ENCODE measurements at places on chromosomes 5 and 9.
A peak's percentile ranks its signal among the peaks of the same experiment; 100 is the strongest.

DNA sequence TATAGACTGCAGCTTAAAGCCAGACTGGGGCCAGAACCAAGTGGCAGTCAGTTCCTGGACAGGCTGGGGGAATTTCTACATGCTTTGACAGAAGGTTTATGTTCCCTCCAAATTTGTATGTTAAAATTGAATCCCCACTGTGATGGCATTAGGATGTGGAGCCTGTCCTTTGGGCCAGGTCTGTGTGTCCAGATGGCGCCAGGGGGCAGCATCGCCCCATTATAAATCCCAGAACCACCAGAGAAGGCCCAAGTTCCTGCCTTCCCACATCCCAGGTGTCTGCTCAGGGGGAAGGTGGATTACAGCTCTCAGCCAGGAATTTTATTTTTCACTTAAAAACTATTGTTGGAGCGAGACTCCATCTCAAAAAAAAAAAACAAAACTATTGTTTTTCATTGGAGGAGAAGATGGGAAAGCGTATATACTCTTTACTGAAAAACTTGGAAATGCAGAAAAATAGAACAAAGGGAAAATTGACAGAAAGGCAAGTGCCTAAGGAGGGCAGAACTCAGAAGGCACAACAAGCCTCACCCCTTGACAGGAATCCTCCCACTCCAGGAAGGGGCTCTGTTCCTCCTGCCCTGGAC lies 5.0 kb downstream of the IL3 start:
- DNase-seq = no peak

- no peak for DNase-seq
Observed at GRCh38 chr9:70398145-70398556, 16.3 kb downstream of the KLF9 start.

- DNase-seq = no peak
Observed at GRCh38 chr5:41641621-41642020, 131.2 kb upstream of the PLCXD3 start.

- peak; percentile 62 for DNase-seq
Observed at GRCh38 chr5:143404416-143405062, 1.1 kb upstream of the NR3C1 start.

GRCh38 chr5:89241186-89241585 lies 358.2 kb upstream of the MEF2C start:
- no peak for DNase-seq

- DNase-seq = no peak
Observed at GRCh38 chr9:94971378-94972131, 245.1 kb downstream of the AOPEP start.

GRCh38 chr5:11496137-11496719 lies 408.0 kb downstream of the CTNND2 start:
- no peak for DNase-seq

DNA sequence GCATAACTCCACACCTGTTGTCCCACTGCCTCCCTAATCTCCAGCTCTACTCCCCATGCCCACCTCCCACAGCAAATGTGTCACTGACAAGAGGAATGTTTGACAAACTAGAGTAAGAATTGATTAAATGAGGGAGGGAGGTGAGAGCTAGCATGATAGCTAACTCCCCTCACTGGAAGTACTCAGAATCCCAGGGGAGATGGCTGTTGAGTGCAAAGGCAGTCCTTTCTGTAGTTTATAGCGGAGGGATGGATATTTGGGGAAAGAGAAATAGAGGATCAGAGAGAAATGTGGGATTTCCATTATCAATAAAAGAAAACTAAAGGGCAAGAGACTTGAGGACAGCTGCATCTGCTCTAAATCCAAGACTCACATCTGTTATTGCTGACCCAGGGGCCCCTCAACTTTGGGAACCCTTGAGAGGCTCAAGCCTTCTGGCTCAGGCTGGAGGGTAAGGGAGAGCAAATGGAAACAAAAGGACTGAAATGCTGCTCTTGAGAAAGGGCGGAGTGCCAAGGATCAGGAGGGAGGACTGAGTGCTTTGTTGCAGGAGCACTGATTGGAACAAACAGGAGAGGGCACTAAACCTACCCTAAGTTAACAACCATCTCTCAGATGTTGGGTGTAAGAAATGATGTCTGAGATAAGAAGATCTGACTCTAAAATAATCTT lies 372.1 kb downstream of the NTRK2 start:
- DNase-seq = no peak

DNA sequence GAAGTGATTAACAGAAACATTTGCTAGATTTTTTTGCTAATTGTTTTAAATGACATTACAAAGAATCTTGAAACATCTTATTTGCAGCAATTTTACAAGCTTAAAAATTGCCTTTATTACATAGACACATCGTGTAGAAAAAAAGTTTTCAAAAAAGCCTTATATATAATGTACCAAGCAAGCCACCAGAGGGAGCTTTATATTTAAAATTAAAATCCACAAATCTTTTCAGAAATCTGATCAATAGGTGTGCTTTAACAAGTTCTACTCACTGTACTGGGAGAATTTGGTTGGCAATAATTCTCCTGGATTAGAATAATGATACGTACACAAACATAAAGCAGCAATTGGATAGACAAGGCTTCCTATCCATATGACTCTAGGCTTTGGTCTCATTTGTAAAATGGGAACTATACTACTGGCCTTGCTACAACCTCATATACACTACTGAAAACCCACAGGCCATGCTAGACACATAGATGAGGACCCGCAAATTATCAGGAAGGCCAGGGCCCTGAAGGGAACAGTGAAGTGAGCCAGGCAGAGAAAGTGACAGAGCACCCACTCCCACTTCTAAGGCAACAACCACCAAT lies 4.8 kb downstream of the PSMB7 start:
- DNase-seq = no peak

DNA sequence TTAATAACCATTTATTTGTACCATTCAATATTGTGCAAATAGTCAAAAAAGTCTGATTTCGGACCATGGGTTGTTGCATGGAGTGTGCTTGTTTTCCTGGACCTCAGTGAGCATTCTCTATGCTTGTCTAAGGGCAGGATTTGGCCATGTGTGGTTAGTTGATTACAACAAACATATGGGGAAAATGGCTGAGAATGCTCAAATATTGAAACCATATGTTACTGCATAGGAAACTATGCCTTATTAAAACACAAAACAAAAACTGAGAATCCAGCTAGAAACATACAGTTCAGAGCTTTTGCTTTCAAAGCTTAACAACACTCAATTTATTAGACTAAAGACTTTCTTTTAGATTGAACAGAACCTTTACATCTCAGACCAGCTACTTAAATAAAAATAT lies 928.3 kb downstream of the NR2F1-AS1 start:
- DNase-seq = no peak

DNA sequence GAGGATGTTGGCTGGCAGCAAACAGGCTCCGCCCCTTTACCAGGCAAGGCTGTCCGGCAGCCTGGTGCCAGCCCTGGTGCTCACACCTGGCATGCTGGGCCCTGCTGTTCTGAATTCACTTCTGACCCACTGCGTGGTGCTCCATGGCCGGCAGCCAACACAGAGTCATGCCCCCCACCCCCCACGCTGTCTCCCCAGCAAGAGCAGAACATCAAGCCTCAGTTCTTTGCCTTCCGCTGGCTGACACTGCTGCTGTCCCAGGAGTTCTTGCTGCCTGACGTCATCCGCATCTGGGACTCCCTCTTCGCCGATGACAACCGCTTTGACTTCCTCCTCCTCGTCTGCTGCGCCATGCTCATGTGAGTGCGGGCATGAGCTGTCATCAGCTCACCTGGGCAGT lies 12.6 kb upstream of the ENDOG start:
- DNase-seq = no peak

- peak; percentile 17 for DNase-seq
Observed at GRCh38 chr9:91681461-91682305, 258.1 kb upstream of the NFIL3 start.

- DNase-seq = no peak
Observed at GRCh38 chr9:2453701-2454100, 167.9 kb upstream of the VLDLR start.

DNA sequence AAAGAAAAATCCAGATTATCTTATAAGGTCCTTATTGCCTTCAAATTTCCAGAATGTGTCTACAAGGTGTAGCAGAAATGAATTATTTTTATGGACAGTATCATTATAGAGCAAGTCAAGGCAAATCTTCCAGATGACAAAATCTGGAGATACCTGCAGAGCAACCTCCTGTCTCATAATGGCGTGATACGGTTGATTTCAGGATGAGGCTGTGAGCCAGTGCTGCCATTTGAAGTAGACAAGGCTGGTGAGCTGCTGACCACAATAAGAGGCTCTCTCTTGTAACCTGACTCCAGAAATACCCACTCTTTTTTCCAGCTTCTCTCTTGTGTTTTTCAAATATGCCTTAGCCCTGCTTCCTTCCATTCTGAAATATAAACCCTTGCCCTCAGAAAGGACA lies 108.2 kb downstream of the HTR1A start:
- no peak for DNase-seq

DNA sequence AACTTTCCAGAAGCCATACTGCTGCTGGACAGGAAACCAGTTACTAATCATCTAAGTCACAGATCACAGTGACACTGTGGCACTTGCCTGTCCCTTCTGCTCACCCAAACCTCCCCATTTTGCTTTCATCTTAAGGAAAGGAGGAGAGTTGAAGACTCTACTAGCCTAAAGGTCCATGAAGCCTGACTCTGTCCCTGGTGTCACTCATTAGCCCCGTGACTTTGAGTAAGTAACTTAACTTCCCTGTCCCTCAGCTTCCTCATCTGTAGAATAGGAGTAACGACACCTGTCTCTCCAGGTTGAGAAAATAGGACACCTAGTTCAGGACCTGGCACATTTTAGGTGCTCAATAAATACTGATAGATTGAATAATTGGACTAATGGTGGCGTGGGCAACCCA lies 536 bp upstream of the SLC6A7 start:
- DNase-seq = no peak

DNA sequence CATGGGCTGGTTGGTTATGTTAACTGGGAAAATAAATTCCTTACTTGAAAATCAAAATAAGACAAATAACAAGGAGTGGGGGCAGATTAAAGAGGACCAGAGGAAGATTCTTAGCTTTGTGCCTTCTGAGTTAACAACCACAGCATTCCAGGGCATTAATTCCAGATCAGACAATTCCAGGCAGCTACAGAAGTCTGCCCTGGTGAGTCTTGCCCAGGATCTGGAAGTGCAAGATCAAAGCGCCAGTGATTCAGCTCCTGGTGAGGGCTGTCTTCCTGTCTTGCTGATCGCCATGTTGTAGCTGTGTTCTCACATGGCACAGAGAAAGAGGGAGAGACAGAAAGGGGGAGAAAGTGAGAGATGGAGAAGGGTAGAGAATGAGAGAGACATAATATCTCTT lies 65.6 kb downstream of the ANXA2R start:
- DNase-seq = no peak

DNA sequence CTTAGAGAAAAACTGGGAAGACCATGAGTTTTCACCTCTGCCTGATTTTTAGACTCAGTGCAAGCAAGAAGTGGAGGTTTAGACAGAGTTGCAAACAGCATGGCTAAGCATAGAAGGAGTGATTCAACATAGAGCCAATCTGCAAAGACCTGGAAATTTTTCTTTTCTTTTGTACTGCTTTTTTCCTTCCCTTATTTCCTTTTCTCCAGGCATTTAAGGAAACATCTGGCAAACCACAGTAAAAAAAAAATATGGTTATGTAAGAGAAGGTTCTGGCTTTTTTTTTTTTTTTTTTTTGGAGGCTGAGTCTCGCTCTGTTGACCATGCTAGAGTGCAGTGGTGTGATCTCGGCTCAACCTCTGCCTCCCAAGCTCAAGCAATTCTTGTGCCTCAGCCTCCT lies 16.6 kb upstream of the DCAF12 start:
- no peak for DNase-seq

DNA sequence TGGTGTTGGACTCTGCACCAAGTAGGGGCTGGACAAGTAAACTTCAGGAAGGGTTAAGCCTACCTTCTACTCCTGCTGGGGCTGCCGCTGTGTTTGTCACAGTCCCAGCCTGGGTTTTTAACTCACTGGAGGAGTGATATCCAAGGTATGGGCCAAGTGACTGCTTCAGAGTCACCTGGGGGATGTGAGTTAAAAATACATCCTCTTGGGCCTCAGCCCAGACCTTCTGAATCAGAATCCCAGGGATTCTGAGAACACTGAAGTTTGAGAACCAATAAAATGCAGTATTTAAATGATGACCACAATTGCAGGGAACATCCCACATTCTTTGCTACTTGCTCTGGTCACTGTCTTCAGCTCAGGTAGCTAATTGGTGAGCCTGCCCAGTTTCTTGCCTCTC lies 95.1 kb upstream of the DNAH5 start:
- no peak for DNase-seq

- no peak for DNase-seq
Observed at GRCh38 chr5:57749396-57749795, 266.8 kb upstream of the ACTBL2 start.

GRCh38 chr9:70259512-70259802 lies 679 bp downstream of the SMC5 start:
- DNase-seq = no peak

DNA sequence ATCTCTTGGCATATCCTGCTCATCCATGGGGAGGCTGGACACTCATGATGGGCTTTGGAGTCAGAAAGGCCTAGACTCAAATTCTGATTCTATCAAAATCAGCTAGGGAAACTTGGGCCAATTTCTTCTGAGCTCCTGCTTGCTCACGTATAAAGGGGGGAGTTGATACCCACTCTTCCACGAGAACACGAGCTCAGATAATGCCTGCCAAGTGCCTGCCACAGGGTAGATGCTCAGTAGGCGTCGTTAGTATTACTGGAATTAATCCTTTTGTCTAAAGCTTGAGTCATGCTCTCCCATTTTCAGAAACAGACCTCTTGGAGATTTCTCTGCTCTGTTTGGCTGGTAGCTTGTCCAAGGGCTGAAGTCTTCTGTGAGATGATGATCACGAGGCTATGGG lies 238.3 kb upstream of the MVB12B start:
- no peak for DNase-seq

DNA sequence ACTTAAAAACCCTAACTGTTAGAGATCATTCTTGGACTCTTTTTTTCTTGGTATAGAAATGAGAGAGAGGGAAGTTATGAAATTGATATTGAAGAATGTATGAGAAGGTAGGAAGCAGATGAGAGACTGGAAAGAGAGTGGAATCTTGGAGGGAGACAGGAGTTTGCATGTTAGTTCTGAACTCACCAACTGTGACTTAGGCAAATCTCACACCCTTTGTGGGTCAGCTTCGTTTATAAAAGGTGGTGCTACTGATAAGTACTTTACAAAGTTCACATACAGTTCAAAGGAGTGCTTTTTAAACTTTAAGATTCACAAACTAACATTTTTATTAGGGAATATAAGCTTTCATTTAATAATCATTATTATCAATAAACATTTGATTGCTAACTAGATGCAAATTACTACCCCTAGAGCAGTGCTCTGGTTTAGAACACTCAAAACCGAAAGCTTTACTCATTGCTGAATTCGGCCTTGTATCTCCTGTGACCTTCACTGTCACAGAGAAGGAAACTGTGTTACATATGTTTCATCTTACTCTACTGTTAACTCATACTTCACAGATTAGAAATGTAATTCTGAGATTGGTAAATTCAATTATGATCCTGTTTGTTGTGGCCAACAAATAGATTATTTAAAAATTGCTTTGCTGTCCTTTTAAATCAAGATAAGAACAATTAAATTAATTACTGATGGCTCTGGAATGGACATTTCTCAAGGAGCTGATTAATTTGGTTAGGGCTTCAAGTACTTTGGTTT lies 143.2 kb downstream of the RMI1 start:
- no peak for DNase-seq

Data from stimulated activated CD8-positive, alpha-beta memory T cell treated with anti-CD3 and anti-CD28 coated beads, Interleukin-4, amount 100 ng/mL, for 4 hours (primary cell).